Left colon (tissue), 2 donors: ENCODE measurements at places on chromosomes 11 and 22. TPM values are rescaled to one million over a fixed set of nuclear protein-coding genes. Genes with fewer than 3 reads are reported as not detected.

MMP8 gene
- not detected for total RNA-seq

DNA sequence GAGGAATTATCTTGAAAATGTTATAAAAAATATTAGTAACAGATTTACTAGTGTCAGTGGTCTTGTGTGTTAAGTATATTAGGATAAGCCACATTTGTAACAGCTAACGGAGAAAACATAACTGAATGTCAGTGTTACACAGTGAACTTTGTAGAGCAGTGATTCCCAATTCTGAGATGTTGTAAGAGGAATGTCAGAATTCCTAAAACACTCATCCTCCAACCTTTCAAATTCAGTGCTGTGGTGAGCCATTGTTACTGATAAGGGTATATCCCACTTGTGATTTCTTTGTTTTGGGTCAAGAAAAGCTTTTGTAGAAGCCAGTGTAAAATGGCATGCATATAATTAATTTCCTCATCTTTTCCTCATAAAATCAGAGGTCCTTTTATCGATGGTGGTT lies 61.9 kb downstream of the ARHGEF12 start:
- DNase-seq: no peak

RTN3 gene
- total RNA-seq: 121 TPM

SCN3B gene
- total RNA-seq: 0.43 TPM

- DNase-seq: peak; percentile 71
Measured at GRCh38 chr11:64245401-64245796, 1.3 kb downstream of the PPP1R14B start.
